ENCODE measurements at places on chromosomes 6 and 20. TPM values are rescaled to one million over a fixed set of nuclear protein-coding genes. Genes with fewer than 3 reads are reported as not detected.

GRCh38 chr20:6122873-6123648, at the start of gene FERMT1:
TSS of gene FERMT1 (minus strand) at chr20:6123030. CDS start at chr20:6119554, 3,476 bp downstream.
- H3K4me3 ChIP-seq, result peak within 1 kb of the TSS; percentile 71
- DNase-seq, result no peak
- H3K27ac ChIP-seq, result no peak within 1 kb of the TSS
- peaks cover 16% of the 10 kb centered on the region for H3K4me1 ChIP-seq
- no peaks in the 10 kb centered on the region for H3K27me3 ChIP-seq

GRCh38 chr6:30676660-30677285, 4.0 kb upstream of the DHX16 start:
- peaks cover 41% of the 10 kb centered on the region for H3K36me3 ChIP-seq
- H3K4me3 ChIP-seq, result no peak overlapping the region
- no peak for DNase-seq
- H3K27me3 ChIP-seq, result no peaks in the 10 kb centered on the region
- H3K4me1 ChIP-seq, result peaks cover 49% of the 10 kb centered on the region

DNA sequence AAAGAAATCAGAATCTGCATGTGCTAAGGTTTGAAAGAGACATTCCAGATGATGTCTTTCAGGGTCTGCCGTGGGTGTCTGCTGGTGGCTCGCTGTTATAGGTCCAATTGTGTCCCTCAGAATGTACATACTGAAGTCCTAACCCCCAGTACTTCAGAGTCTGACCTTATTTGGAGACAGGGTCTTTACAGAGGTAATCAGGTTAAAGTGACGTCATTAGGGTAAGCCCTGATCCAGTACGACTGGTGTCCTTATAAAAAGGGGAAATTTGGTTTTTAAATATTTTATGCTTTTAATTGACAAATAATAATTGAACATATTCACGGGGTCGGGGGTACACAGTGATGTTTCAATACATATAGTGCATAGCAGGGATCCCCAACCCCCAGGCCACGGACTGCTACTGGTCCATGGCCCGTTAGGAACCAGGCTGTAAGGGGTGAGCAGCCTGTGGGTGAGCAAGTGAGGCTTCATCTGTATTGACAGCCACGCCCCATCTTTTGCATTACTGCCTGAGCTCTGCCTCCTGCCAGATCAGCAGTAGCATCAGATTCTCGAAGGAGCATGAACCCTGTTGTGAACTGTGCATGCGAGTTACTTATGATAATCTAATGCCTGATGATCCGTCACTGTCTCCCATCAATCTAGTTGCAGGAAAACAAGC, 33.2 kb upstream of the SLC22A23 start:
- no peaks in the 10 kb centered on the region for H3K4me1 ChIP-seq
- H3K36me3 ChIP-seq, result no peaks in the 10 kb centered on the region
- H3K27me3 ChIP-seq, result no peaks in the 10 kb centered on the region

DNA sequence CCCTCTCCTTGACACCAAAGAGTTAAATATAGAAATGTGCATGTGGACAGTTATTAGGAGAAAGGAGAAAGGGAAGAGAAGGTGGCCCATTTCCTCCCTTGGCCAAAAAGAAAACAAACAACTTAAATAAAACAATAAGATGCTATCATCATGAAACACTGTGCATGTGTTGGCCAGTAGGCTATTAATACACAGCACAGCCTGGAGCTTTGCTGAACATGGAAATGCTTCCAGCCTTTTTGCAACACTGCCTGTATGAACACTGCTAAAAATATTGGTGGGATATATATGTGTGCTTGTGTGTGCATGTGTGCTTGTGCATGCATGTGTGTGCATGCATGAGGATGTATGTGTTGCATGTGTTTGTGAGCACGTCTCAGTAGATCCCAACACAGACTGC, 100.4 kb downstream of the LY86 start:
- no peak overlapping the region for H3K27ac ChIP-seq
- no peaks in the 10 kb centered on the region for H3K27me3 ChIP-seq
- H3K4me1 ChIP-seq, result peaks cover 6% of the 10 kb centered on the region
- no peak overlapping the region for H3K4me3 ChIP-seq
- H3K36me3 ChIP-seq, result no peaks in the 10 kb centered on the region
- no peak for DNase-seq

DNA sequence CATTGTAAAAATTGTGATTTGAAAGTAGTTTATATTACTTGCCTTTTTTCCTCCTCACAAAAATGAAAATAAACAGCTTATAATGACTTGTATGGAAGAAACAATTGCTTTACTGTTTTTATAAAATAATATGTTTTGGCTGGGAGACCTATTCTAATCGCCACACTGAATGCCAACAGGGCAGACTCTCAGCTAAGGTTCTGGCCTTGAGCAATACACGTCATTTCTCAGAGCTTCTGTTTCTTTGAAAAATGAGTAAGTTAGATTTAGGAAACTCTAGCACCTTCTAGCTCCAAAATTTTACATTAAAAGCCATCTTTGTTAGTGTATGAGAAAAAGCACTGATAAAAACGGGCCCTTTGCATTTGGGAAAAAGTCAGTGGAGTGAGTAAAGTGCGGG, 166.6 kb downstream of the ARID1B start:
- no peak overlapping the region for H3K4me3 ChIP-seq
- no peak overlapping the region for H3K27ac ChIP-seq
- H3K27me3 ChIP-seq, result no peaks in the 10 kb centered on the region
- DNase-seq, result no peak

DNA sequence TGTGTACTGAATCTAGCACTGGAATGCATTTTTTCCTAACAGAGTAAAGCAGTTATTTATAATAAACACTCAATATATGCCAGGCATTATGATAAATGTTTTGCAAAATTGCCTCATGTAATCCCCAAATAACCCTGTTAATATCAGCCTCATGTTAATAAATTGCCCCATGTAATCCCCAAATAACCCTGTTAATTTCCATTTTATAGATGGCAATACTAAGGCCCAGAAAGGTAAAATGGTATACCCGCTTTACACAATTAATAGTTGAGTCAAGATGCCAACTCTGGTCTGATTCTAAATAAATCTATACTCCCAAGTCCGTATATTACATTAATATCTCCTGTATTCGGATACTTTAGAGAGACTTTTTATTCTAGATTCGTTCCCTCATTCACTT, 6.3 kb downstream of the MYB start:
- DNase-seq, result no peak
- H3K27ac ChIP-seq, result no peak overlapping the region
- no peaks in the 10 kb centered on the region for H3K36me3 ChIP-seq

DNA sequence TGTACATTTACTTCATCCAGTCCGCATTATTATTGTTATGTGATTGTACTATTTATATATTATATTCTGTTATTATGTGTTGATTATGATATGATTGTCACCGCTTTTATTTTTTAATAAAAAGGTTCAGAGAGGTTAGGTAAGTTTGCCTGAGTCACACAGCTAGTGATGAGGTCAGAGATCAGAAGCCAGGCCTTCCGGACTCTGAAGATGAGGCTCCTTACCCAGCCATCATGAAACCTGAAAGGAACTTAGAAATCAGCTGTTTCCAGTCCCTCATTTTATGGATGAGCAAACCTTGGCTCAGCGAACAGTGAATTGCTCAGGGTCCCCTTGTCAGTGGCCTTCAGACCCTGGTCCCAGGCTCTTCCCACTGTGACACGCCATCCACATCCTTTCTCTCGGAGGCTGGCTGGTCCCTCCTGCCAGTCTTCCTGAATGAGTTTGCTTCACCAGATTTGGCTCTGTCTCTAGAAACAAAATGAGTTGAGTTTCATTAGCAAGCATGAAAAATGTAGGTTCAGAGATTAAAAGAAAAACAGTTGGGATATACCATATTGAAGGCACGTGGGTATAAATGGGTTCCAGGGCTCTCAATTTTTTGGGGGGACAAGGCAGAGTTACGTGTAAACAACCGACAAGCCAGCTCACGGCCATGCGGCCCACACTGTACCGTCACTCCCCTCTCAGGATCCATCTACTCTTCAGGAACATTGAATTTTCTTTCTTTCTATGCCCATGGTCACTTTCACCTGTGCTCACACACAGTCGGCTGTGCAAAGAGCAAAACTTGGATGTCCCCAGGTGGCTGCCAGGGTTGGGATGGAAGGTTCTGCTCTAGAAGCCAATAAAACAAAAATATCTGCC, 132.9 kb downstream of the ZDHHC14 start:
- H3K36me3 ChIP-seq, result no peaks in the 10 kb centered on the region
- H3K27ac ChIP-seq, result no peak overlapping the region
- DNase-seq, result no peak
- H3K27me3 ChIP-seq, result no peaks in the 10 kb centered on the region

GRCh38 chr20:45985573-45985972, 13.6 kb upstream of the ZNF335 start:
- H3K4me3 ChIP-seq, result no peak overlapping the region
- no peak for DNase-seq
- H3K36me3 ChIP-seq, result no peaks in the 10 kb centered on the region
- H3K27ac ChIP-seq, result no peak overlapping the region

- no peak overlapping the region for H3K4me3 ChIP-seq
- DNase-seq, result no peak
- no peaks in the 10 kb centered on the region for H3K36me3 ChIP-seq
- H3K27me3 ChIP-seq, result no peaks in the 10 kb centered on the region
- no peaks in the 10 kb centered on the region for H3K4me1 ChIP-seq
Observed at GRCh38 chr6:155654474-155654873, 198.8 kb upstream of the NOX3 start.

- no peaks in the 10 kb centered on the region for H3K27me3 ChIP-seq
- peaks cover 63% of the 10 kb centered on the region for H3K4me1 ChIP-seq
Observed at GRCh38 chr6:160428818-160429619, 80.8 kb downstream of the SLC22A3 start.

GRCh38 chr6:33276581-33276863, 401 bp upstream of the B3GALT4 start:
- peak overlapping the region; percentile 88 for H3K27ac ChIP-seq
- H3K36me3 ChIP-seq, result peaks cover 10% of the 10 kb centered on the region
- H3K4me1 ChIP-seq, result peaks cover 27% of the 10 kb centered on the region
- H3K27me3 ChIP-seq, result no peaks in the 10 kb centered on the region

- H3K27me3 ChIP-seq, result no peaks in the 10 kb centered on the region
- H3K36me3 ChIP-seq, result no peaks in the 10 kb centered on the region
- no peaks in the 10 kb centered on the region for H3K4me1 ChIP-seq
- no peak overlapping the region for H3K27ac ChIP-seq
- H3K4me3 ChIP-seq, result no peak overlapping the region
Observed at GRCh38 chr6:105816847-105817246, 269.3 kb upstream of the PRDM1 start.

DNA sequence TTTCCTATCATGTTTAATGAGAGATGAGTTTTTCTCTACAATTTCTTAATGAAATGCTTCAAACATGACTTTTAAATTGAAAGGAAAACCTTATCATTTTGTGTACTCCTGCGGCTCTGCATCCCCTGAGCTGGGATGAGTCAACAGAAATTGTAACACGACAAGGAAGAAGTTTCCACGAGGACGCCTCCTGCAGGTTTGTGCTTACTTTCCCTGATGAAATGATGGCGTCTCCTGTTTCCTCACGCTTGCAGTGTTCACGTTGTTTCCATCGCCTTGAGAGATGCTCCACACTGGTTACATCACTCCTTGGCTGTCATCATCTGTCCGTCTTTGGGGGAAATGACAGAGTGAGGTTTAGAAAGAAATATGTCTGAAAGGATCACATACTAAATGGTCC, 233.7 kb upstream of the ZFP64 start:
- no peaks in the 10 kb centered on the region for H3K4me1 ChIP-seq
- no peak overlapping the region for H3K27ac ChIP-seq
- DNase-seq, result no peak
- H3K4me3 ChIP-seq, result no peak overlapping the region

GRCh38 chr6:134982161-134982560, 32.3 kb upstream of the ALDH8A1 start:
- no peaks in the 10 kb centered on the region for H3K27me3 ChIP-seq
- H3K4me1 ChIP-seq, result no peaks in the 10 kb centered on the region
- DNase-seq, result no peak
- H3K27ac ChIP-seq, result no peak overlapping the region
- H3K36me3 ChIP-seq, result peaks cover 17% of the 10 kb centered on the region
- H3K4me3 ChIP-seq, result no peak overlapping the region

DNA sequence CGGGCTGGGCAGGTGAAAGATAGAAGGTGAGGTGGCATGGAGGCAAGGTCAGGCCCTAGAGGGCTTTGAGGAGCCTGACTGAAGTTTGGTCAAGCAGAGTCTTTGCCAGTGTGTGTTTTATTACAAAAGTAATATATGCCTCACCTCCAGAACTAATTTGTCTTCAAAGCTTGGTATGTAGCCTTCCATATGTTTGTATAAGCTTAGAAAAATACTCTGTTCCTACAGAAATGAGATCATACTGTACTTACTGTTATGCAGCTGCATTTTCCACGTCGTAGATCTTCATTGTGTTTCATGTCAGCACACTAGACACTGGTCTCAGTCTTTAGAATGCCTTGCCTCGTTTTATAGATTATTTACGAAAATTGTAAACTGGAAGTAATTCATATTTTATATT, 61.8 kb downstream of the ANKS1A start:
- H3K27ac ChIP-seq, result no peak overlapping the region
- no peaks in the 10 kb centered on the region for H3K36me3 ChIP-seq
- no peak for DNase-seq
- H3K4me1 ChIP-seq, result no peaks in the 10 kb centered on the region

DNA sequence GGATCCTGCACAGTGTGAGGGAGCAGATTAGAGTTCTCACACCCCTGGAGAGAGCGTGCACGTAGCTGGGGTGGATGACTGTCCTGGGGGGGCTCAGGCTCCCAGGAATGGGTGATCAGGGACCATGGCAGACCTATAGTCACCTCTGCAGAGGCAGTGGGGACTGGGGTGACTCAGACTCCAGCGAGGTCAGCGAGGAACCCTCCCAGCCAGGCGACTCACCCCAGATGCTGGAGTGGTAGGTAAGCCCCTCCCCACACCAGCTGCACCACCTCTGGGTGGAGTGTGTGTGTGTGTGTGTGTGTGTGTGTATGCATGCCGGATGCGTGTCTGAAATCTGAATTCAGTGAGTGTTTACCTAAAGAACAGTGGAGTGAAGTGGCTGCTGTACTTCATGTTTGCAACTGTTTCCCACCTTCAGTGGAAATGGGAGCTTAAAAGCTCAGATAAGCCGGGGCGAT, 17.4 kb upstream of the GTSF1L start:
- H3K4me1 ChIP-seq, result no peaks in the 10 kb centered on the region
- no peak overlapping the region for H3K27ac ChIP-seq
- DNase-seq, result no peak

- DNase-seq, result no peak
- no peaks in the 10 kb centered on the region for H3K27me3 ChIP-seq
- H3K4me1 ChIP-seq, result no peaks in the 10 kb centered on the region
- H3K36me3 ChIP-seq, result no peaks in the 10 kb centered on the region
- H3K27ac ChIP-seq, result no peak overlapping the region
Observed at GRCh38 chr20:23782366-23782983, 31.7 kb upstream of the CST1 start.

GRCh38 chr6:168309183-168309582, 10.4 kb downstream of the DACT2 start:
- peaks cover 1% of the 10 kb centered on the region for H3K4me1 ChIP-seq
- no peak overlapping the region for H3K27ac ChIP-seq
- H3K4me3 ChIP-seq, result no peak overlapping the region
- H3K36me3 ChIP-seq, result no peaks in the 10 kb centered on the region
- DNase-seq, result no peak
- no peaks in the 10 kb centered on the region for H3K27me3 ChIP-seq

The PGC gene
- total RNA-seq, result 53.1 TPM

The TREM1 gene
- 3.1 TPM for total RNA-seq

The FABP7 gene
- total RNA-seq, result not detected

The E2F1 gene
- total RNA-seq, result 0.92 TPM

The TFAP2B gene
- total RNA-seq, result not detected

The ADTRP gene
- total RNA-seq, result not detected

The HLA-DQA2 gene
- 0.85 TPM for total RNA-seq

The SPDEF gene
- total RNA-seq, result not detected

Measured in thoracic aorta (tissue), 2 donors.